ENCODE measurements at places on chromosomes 2 and 18.

- DNase-seq, result no peak
Measured at GRCh38 chr2:177572236-177572671, 179.7 kb downstream of the AGPS start.

DNA sequence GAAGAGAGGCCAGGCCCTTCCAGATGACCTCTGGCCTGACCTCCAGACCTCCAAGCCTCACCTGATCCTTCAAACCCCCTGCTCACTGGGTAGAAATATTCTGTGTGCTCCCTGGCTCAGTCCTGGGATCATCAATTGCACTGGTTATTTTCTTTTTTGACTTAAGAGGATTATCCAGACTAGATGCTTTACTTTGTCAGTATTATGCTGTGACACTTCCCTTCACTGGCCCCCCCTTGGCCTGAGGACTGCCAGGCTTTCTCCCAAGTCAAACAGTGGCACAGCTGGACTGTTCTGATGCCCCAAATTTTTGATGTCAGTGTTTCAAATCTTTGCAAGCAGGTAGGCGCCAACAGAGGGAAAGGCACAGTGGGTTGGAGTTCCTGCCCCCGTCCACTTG is 156.3 kb upstream of the SKOR2 start:
- DNase-seq, result no peak

GRCh38 chr2:44997963-44998362 is 11.3 kb downstream of the SIX2 start:
- no peak for DNase-seq

DNA sequence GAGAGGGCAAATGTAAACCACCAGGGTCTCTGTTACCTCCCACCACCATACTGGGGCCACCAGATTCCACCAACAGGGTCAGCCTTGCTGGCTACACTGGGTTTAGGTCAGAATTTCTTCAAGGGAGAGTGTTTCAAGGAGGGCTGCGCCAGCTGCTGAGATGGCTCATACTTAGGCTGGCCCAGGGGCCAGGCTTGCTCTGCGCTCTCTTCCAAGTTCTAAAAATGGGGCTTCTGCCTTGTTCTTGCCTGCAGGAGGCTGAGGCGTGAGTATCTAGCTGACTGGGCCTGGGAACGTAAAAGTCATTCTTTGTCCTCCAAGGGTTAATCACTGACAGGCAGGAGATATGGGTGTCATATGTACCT is 28.1 kb downstream of the MRPL33 start:
- DNase-seq, result no peak

DNA sequence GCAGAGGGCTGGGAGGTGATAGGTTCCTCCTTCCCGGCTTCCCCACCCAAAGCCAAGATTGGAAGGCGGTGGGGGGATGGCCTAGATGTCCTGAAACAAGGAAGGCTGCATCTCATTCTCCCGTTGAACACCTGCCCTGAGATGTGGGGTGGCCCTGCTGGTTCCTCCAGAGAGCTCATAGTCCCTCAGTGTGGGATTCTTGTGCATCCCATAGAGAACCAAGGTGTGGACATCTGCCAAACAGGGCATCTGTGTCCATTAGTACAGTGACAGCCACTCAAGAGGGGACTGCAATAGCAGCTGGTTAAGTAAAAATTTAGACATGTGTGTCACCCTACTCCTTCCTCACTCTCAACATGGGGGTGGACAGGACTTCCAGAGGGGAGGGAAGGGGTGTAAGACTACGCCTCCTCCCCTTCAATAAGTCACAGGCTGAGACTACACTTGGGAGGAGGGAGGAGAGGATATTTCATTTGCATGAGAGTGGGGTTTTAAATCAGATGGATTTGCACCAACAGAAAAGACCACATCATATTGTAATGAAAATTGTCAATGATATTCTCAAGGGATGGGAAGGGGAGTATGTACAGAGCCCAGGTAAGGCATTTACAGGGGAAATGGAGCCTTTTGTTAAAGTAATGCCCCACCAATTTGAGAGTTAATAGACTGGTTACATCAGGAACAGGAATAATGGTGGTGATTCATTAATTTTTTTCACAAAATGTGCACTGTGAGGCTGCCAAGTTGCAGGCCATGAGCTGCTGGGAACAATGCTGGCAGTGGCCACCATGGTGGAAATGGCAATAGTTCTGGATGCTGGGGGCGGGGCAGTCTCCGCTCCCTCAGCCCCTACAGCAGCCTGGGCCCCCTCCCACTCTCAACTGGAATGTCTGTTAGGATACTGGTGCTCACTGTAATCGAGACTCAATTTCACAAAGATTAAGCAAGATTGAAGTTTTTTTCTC is 80.6 kb downstream of the TEX51 start:
- no peak for DNase-seq

- no peak for DNase-seq
Measured at GRCh38 chr18:25275412-25276001, 76.5 kb downstream of the ZNF521 start.

GRCh38 chr2:127097841-127098651 is 8.9 kb downstream of the BIN1 start:
- no peak for DNase-seq

- DNase-seq, result peak; percentile 54
Measured at GRCh38 chr2:43136876-43137275, 89.5 kb downstream of the ZFP36L2 start.

DNA sequence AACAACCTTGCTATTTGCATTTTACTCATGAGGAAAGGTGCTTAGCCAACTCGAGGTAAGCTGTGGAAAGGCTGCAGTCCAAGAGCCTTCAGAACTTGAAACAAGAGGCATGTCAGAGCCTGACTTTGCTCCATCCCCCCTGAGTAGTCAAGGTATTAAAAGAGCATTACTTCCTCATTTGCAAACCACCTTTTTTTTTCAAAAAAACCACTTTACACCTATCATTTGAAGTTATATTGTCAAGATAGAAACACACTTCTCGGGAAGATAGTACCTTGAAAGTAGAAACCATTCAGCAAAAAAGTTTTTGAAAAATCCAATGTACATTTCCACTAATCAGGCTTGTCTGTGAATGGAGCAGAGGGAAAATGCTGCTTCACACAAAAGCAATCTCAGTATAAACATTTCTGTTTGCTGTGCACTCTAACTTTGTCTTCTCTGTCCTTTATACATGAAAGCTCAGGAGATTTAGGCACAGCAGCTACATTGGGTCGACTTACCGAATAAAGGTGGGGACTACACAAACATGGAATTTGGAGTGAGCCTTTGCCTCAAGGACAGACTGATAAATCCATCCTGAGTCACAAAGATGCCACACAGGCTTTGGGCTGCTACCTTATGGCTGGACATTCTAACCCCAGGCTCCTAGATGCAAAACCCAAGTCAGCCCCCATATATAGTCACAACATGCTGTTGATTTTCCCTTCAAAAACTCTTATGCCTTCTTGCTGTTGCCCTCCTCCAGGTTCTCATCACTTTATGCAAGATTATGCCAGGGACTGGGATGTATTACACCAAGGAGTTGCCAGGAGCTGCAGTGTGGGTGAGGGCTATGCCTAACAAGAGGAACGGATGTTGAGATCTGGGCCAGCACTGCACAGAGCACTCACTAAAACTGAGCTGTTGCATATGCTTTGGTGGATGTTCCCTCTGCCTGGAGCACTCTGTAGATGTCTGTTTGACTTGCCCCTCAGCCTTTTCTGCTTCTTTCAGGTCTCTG is 41.4 kb upstream of the EML4 start:
- no peak for DNase-seq

DNA sequence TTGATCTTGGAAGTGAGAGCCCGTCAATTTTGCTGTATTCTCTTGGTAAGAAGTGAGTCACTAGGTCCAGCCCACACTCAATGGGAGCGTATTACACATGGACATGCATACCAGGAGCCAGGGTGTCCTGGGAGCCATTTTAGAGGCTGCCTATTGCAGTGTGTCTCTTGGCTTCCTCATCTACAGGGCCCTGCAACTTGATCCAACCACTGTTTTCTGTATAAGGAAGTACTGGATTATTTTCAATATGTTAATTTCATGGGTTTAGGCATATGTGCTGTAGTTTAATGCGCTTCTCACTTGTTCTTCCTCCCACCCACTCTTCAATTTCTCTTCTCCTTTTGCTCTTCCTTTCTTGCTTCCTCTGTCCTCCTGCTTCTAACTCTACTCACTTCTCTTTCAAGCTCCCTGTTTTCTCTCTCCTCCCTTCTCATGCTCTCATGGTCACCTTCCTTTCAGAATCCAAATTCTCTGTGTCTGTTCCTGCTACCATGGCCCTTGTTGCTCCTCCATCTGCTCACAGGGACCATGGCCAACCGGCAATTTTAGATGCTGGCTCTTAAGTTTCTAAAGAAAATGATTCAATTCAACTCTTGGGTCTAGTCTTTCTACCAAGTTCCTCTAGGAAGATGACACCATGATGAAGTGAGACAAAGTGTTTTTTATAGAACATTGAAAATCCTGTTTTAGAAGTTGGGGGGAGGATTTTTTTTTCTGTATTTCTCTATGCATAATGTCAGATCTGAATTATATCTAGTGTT is 152.0 kb upstream of the ZEB2 start:
- no peak for DNase-seq

- DNase-seq, result no peak
Measured at GRCh38 chr2:43707255-43708015, 31.2 kb upstream of the C1GALT1C1L start.

GRCh38 chr2:51071191-51071590 is 39.3 kb upstream of the NRXN1 start:
- DNase-seq, result no peak

DNA sequence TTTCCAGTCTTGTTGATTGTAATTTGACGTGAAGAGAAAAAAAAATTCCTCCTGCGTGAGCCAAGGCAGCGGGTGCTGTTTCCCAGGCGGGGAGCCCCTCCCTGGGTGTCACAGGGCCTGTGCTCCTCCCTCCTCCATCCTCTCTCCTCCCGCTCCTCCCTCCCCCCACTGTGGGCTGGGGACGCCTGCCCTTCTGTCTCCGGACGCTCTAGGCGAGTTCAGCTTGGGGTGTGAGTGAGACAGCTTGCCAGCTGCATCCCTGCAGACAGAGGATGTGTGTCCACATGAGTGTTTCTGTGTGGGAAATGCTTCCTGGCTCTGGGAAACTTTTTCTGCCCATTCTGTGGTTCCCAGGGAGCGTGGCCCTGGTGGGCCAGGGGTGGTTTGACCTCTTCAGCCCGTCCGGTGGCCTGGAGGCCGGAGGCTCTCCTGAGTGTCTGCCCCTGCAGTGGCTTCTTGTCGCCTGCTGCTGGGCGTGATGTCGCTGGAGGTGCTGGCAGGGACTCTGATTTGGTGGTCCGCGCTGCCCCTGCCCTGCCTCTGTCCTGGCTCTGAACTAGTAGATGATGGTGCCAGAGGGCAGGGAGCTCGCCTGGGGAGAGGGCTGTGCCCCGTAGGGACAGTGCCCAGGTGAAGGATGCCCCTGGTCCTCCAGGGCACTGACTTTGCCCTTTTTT is 96.4 kb downstream of the USP40 start:
- no peak for DNase-seq

- DNase-seq, result no peak
Measured at GRCh38 chr2:238864207-238865014, 16.5 kb downstream of the TWIST2 start.

DNA sequence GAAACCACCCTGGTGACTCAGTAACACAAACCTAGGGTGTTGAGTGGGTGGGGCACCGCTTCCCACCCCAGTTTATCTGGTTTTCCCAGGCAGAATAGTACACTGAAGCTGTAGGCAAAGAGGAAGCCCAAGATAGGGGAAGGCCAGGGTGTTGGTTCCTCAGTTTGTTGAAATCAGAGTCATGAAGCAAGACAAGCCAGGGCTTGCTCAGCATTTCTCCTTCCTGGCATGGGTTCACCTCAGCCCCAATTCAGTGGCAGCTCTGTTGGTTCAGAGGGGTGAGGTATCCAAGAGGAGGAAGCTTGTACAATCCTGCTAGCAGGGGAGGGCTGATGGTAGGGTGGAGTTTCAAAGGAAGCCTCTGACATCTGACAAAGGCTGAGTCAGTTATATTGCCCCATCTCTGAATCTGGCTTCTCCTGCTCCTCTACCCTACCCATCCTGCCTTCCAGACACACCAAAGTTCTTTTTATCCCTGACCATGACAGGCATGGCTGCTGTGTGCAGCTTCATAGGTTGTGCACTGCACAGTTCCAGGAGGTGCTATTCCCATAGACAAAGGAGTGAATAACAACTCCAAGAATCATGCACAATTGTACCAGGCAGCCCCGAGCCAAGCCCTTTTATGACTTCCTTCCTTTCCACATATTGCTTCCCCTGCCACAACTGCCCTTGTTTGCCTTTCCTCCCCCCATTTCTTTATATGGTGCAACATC is 24.9 kb upstream of the RAB10 start:
- no peak for DNase-seq

DNA sequence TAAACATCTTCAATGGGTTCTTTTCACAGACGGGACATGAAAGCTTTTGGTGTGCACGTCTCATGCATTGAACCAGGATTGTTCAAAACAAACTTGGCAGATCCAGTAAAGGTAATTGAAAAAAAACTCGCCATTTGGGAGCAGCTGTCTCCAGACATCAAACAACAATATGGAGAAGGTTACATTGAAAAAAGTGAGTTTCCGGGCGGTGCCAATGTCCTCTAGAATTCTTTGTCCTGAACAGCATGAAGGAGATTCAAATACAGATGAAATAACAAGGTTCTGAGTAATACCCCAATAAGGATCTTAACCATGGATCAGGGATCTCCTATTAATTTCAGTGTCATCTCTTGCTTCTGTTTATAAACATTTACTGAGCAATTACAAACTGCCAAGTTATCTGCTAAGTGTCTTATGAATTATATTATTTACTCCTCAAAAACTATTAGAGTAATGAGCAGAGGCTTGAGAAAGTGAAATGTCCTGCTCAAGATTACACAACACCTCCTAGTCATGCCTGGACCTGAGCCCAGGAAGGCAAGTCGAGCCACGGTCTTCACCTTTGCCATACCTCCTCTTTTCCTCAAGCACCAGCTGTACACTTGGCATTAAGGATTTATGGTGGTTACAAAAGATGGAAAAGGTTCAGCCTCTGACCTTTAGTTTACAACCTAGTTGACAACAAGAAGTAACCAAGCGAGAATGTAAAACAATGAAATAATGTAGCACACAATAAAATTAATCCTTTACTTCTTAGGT is 22.6 kb downstream of the DHRS9 start:
- DNase-seq, result no peak

DNA sequence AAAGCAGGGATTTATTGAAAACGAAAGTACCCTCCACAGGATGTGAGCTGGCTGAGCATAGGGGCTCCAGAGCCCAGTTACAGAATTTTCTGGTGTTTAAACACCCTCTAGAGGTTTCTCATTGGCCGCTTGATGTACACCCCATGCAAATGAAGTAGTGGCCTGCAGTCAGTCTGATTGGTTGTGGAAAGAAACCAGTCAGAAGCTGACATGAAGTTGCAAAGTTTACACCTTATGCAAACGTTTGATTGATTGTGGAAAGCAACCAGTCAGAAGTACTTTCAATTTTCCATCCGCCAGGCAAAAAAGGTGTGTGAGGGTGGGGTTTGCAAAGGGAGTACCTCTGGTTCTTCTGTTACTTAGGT is 62.3 kb downstream of the VWA3B start:
- no peak for DNase-seq

DNA sequence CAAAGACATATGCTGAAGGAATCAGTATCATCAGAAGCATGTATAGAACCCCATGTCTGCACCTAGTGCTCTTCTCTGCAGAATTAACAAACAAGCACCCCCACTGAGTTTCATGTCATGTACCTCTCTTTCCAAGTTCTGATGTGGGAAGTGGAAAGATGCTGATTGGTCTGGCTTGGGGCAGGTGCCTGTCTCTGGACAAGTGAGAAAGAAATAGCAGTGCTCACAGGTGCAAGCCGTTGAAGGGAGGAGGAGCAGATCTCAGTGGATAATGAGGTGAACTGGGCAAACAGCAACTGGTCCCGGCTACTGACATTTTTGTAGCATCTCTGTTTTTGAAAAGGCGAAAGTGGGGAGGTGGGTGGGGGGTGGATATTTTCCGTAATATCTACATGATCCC is 17.5 kb upstream of the ACVR1 start:
- no peak for DNase-seq

GRCh38 chr2:207503234-207503633 is 26.5 kb upstream of the CREB1 start:
- DNase-seq, result no peak
